ENCODE measurements at places on chromosomes 7 and 10. TPM values are rescaled to one million over a fixed set of nuclear protein-coding genes. Genes with fewer than 3 reads are reported as not detected.

Gene HEPACAM2
- polyA plus RNA-seq = not detected

- no peak for DNase-seq
Measured at GRCh38 chr10:4830551-4830950, 4.5 kb downstream of the AKR1E2 start.

Gene IDE
- polyA plus RNA-seq = 30.7 TPM

Gene LIPJ
- polyA plus RNA-seq = not detected

DNA sequence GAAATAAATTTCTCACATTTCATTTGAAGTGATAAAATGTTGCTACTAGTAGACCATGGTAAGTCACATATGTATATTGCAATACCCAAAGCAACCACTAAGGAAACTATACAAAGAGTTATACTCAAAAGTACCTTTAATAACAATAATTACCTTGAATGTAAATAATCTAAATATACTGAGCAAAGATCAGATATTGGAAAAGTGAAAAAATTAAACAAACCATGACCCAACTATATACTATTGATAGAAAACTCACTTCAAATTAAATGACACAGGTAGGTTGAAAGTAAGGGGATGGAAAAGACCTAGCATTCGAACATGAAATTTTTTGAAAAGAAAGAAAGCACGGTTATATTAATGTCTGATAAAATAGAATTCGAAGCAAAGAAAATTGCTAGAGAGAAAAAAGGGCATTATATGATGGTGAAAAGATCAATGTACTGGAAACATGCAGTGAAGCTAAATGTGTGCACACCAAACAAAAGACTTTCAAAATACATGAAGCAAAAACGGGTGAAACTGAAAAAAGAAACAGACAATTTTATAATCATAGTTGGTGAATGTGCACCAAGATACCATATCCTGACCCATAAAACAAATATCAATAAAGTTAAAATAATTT, 29.1 kb downstream of the TFPI2 start:
- DNase-seq = no peak

DNA sequence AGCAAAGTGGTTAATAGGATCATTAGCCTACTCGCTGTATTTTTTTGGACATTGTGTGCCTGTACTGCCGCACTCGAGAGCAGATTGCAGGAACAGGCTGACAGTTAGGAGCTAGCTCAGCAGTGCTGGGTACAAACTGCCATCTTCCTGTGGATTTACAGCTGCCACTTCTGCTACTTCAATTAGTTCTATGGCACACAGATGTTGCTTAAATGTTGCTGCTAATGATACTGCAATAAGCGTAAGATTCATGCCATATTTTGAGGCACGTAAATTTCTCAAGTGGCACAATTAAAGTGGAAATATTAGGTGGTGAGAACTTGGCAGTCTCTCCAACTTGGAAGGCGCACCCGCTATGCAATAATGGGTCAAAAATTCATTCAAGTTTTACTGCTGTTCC, 171.9 kb downstream of the EBF3 start:
- DNase-seq = no peak

GRCh38 chr10:71487726-71488125, 91.0 kb downstream of the CDH23 start:
- DNase-seq = no peak

Gene GSTO2
- polyA plus RNA-seq = 4.9 TPM

DNA sequence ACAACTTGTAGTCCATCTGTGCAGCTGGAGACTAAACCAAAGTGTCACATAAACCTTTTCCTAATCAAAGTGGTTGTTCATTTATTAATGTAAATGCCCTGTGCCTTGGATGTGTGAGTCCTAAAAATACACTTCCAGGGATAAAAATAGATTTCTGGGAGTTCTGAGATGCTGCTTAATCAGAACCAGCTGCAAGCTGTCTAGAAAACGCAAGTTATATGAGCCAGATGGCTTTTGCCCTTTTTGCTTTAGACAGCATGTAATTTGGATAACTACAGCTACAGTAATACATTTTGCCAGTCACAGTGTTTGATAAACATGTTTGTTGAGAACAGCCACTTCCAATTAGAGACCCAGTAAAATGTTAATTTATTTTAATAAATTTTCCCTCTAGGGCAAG, 185.1 kb upstream of the PRPS1L1 start:
- peak; percentile 26 for DNase-seq

Gene OR13A1
- not detected for polyA plus RNA-seq

GRCh38 chr7:117808341-117808757, 64.9 kb downstream of the CTTNBP2 start:
- DNase-seq = no peak

Gene GIMAP6
- not detected for polyA plus RNA-seq

DNA sequence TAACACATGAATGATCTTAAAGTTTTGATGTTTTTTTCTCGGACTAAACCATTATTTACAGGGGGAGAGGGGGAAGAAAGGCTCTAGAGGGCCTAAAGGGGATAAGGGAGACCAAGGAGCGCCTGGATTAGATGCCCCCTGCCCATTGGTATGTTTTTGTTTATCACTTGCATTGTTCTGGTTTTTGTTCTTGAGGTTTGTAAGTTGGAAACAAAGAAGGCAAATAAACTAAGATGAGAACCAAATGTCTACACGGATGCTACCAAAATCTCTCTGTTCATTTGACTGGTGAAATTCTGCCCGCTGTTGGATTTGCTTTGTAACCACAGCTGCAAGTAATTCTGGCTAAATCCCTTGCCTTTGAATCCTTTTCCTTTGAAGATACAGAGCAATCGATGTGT, 99.8 kb upstream of the MACROH2A2 start:
- DNase-seq = no peak

DNA sequence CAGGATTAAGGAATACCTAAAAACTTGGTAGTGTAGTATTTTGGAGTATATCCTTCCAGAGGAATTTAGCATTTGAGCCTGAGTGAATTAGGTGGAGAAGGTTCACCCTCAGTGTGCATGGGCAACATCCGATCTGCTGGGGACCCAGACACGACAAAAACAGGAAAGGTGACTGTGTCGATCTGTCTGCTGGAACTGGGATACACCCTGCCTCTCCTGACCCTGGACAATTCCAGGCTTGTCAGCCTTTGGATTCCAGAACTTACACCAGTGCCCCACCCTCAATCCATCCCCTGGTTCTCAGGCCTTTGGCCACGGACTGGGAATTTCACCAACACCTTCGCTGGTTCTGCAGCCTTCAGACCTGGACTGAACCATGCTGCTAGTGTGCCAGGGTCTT, 41.9 kb downstream of the PTPRE start:
- DNase-seq = no peak

Gene CNPY1
- polyA plus RNA-seq = not detected

Gene FXYD4
- not detected for polyA plus RNA-seq

- no peak for DNase-seq
Measured at GRCh38 chr10:78806681-78807221, 262.0 kb upstream of the ZMIZ1 start.

All from BJ (cell line).